ENCODE measurements at places on chromosomes 11 and 22.

DNA sequence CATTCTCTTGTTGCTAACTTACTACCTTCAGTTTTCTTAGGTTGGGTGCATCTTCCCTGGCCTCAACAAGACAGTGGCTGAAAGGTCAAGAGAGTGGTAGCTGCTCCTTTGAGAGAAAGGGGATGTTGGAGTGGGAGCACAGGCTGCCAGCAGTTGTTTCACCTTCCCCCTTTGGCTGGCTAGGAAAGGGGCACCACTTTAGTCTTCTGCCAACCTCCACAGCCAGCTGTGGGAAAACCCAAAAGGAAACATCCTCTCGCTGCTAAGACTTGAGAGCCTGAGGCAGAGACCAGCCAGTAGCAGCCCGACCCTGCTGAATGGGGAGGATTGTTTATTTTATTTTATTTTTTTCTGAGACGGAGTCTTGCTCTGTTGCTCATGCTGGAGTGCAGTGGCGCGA is 34.4 kb downstream of the MARK2 start:
- DNase-seq = no peak

DNA sequence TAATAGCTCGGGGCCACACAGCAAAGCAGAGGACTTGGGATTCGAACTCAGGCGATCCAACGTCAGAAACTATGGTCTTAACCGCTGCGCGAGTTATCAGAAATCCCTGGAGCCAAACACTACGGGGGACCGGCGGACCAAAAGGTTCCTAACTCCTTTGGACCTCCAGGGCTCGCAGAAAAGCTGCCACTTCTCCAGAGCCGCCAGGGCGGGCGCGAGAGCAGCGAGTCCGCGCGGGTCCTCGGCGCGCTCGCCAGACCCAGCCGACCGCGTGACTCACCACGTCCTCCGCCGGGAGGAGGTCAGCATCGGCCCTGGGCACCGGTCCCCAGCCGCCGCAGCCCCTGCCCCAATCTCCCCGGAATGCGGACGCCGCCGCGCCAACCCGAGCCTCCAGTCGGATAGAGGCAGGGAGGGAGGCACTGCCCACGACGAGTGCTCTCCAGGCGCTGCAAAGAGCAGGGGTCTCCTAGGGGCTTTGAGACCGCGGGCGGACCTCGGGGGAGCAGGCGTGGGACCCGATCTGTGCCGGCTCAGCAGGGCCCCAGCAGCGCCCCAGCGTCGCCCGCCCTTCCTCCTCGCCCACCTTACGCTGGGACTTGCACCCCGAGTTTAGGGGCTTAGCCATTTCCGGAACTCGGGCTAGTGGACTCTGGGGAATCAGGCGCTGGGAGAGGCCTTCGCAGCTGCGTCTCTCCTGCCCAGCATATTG is 6.2 kb upstream of the ALX4 start:
- DNase-seq = no peak

DNA sequence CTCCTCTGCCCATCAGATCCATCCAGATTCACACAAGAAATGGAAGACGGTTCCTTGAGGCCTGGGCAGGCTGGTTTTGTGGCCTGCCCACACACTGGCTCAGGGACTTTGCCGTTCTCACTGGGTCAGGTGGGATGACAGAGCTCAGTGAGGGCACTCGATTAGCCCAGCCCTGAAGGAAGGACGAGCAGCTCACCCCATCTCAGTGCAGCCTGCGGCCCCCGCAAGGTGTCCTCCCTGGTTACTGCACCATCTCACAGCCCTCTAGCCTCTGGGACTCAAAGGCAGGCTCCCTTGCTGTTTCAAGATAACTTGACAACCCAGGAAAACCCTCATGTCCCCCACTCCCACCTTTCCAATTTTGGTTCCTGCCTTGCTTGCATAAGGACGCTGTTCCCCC is 4.2 kb downstream of the SLC16A8 start:
- no peak for DNase-seq

GRCh38 chr11:36376009-36376887 is 80.2 kb downstream of the PRR5L start:
- peak; percentile 75 for DNase-seq

DNA sequence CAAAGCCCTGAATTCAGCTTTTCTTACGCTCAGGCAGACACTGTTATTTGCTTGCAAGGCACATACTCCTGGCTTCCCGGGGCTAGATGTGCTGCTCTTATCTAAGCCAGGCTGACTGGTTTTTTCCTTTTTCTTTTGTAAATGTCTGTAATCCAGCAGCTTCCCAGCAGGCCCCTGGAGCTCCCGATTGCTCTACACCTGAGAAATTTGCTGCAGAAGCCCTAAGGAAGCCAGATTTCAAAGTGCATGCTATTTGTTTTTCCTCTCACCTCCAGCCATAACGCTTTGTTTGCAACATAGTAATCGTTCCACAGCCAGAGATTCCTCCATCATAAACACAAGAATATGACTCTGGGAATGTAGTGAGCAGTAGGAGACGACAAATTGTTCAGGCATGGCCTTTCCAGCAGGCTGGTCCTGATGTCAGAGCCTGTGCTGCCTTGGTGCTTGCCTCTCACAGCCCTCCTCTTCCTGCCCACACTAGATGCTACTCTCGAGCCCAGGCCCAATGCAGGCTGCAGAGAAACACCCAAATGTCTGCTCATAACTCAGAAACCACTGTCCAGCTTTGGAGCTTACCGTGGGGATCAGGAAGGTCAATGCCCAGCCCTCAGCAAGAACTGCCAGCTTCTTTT is 54.7 kb upstream of the SLC6A5 start:
- no peak for DNase-seq

Measured in left colon (tissue), 2 donors.